Right renal pelvis (tissue), 4 donors: ENCODE measurements at places on chromosomes 1 and 21. TPM values are rescaled to one million over a fixed set of nuclear protein-coding genes. Genes with fewer than 3 reads are reported as not detected.

DNA sequence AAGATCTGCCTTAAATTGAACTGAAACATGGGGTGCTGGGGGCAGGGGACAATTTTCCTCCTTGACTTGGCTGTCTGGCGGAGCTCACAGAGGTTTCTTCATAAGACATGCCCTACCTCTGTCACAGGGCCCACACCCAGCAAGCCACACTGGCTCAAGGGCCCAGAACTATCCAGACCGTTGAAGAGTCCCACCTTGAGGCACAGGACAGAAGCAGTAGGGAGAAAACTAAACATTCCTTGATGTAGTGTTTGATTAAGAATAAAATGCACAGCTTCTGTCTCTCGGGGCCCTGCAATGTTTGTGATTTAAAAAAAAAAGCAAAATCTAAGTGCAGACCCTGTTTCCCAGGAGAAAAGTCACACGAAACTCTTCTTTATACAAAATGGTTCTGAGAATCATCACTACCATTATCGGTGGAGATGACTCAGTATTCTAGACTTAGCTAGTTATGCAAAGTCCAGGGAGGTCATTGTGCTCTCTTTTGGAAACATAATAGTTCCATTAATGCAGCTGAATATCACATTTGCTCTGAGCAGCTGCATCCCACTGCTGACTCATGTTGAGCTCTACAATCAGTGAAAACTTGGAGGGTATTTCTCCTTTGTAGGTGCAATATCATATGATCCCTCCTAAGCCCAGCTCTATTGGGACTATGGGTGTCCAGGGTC is 53.6 kb upstream of the DIRAS3 start:
- no peak for DNase-seq

GRCh38 chr1:70672442-70672888 is 261.4 kb downstream of the CTH start:
- DNase-seq = no peak

DNA sequence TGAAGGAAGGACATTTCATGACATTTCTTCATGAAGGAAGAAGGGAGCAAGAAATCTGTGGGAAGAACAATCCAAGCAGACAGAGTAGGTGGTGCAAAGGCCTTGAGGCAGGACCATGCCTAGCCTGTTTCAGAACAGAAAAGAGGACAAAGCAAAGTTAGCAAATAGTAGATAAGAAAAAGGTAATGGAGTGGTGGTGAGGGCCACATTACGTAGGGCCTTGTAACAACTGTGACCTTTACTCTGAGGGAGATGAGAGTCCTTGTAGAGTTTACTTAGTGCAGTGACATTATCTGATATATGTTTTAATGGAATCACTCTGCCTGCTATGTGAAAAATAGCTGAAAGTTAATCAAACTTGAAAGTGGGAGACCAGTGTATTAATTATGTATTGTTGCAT is 6.4 kb upstream of the TSNAX start:
- DNase-seq = no peak

DNA sequence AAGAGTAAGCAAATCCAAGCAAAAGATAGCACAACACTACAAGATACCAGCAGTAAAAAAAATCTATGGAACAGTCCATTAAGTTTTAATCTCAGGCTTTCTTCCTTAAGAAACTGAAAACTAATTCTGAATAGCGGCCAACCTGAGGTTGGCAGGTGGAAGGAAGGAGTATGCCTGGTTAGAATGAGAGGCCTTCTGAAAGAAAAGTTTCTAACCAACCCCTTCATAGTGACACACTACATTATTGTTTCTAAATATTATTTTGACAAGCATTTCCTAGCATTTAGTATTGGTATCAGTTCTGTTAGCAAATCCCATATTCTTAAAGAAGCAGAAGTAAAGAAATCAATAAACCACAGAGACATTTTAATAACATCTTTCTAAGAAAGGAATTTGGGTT is 205.7 kb upstream of the PTBP2 start:
- DNase-seq = no peak

GRCh38 chr1:114155706-114156105 is 2.0 kb upstream of the SYT6 start:
- no peak for DNase-seq

DNA sequence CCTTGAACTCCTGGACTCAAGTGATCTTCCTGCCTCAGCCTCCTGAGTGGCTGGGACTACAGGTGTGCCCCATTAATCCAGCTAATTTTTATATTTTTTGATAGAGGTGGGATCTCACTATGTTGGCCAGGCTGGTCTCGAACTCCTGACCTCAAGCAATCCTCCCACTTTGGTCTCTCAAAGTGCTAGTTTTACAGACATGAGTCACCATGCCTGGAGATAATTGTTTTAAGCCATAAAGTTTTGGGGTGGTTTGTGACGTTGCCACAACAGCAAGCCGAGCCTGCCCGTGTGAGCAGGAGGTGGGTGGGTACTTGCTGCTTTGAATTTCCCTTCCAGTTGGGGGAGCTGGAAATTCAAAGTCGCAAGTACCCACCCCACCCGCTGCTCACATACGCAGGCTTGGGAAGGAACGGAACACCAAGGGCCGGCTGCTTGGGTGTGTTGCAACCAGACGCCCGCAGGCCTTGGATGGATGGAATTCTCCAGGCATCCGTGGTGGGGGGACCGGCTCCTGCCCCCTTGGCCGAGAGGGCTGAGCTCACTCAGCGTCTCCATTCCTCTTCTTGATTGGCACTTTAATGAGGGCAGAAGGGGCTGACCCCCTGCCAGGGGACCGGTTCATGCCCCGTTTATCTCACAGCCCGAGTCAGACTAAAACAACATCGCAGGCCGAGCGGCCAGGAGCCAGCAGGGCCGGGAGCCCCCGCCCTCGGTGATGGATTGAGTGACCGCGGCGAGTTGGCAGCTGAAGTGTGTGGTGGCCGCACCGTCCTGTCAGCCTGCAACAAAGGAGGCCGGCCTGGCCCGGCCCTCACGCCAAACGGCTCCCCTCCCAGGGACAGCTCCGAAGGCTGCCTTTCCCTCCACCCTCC is 78.1 kb downstream of the DHRS3 start:
- DNase-seq = no peak

DNA sequence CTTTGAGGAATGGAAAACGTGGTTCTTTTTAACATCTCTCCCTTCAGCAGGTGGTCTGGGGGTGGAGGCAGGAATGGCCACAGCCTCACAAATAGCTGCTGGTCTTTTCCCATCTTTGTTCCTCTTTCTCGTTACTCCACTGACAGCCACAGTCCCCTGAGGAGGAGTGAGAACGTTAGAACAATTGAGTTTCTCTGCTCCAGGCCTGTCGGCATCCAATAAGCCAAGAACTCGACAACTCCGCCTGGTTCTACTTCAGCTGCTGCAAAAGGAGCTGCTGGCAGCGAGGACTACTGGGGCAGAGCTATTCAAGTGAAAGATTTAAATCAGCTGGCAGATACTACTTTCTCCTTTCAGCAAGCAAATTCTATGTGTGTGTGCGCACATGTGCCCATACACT is 169.5 kb upstream of the GALNT2 start:
- no peak for DNase-seq

GRCh38 chr21:14741256-14741655 is 195.1 kb upstream of the SAMSN1 start:
- no peak for DNase-seq

DNA sequence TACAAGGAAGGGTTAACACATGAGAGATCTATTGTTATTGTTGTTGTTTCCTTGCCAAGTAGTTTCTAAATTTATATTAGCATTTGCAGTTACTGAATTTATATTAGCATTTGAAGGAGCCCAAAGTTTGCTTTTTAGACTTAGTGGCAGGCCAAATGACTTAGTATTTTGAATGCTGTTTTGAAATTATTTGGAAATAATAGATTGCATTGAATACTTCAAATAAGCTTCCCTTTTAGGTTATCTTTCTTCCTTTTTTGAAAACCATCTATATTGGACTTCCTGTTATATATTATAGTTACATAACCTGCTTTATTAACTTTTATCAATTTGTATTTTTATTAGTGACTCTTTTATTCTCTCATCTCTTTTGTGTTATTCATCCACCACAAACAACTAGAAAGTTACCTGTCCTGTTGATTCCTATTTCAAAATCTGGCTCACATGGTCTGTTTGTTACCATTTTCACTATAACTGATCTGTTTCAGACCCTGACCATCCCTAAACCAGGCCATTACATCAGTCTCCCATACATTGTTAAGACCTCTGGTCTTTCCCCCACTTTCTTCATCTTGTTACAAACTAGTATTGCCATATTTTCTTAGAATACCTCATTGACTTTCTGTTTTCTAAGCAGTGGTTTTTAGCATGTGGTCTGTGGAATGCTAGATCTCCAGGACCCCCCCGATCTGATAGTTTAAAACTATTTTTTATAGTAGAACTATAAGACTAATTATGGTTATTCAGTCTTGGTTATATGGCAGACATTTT is 185.2 kb downstream of the RASAL2 start:
- DNase-seq = no peak

- DNase-seq = no peak
These were observed 7.5 kb downstream of the DISP3 start for GRCh38 chr1:11486231-11487009.

GRCh38 chr21:36966066-36966820 is at the start of gene HLCS:
Gene HLCS (minus strand): TSS chr21:36966669. CDS start chr21:36966638, 31 bp downstream.
- no peak for DNase-seq

GRCh38 chr1:234769284-234769985 is 159.5 kb upstream of the IRF2BP2 start:
- no peak for DNase-seq

- DNase-seq = no peak
These were observed 19.1 kb upstream of the AZIN2 start for GRCh38 chr1:33061834-33062233.

The SAMSN1 gene
- polyA plus RNA-seq = 5.0 TPM

The HORMAD1 gene
- polyA plus RNA-seq = not detected

The SIPA1L2 gene
- 36.4 TPM for polyA plus RNA-seq
